Transverse colon (tissue), 4 donors: ENCODE measurements at places on chromosomes 5 and 9. TPM values are rescaled to one million over a fixed set of nuclear protein-coding genes. Genes with fewer than 3 reads are reported as not detected.

ARL14EPL gene
- total RNA-seq: not detected

DNA sequence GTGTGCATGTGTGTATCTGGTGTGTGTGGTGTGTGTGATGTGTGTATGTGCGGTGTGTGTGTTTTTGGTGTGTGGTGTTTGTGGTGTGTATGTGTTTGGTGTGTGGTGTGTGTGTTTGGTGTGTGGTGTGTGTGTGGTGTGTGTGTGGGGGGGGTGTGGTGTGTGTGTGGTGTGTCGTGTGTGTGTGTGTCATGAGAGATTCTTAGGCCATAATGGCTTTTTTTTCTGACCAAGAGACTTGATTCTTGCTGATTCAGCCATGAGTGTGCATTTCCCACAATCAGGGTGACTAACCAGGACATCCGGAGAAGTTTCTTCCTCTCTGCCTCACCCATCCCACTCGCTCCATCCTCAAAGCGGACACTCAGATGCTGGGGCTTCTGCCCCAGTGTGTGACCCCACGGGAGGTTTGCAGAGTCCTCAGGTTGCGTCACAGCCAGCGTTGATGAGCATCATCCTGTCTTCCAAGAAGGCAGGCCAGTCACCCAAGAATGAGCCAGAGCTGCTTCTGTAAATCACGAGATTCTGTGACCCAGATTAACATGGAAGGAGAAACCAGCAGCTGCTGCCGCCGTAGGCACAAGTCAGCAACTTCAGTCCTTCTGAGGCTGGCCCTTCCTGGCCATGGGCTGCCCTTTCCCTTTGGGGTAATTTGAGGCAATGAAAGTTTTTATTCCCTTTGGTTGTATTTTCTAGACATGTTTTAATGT is 12.5 kb upstream of the CTSL start:
- peak; percentile 73 for DNase-seq
- H3K4me3 ChIP-seq: no peak overlapping the region
- no peaks in the 10 kb centered on the region for H3K36me3 ChIP-seq
- peaks cover 10% of the 10 kb centered on the region for H3K4me1 ChIP-seq
- peak overlapping the region; percentile 68 for H3K27ac ChIP-seq

PIP5KL1 gene
- not detected for total RNA-seq

RBM27 gene
- 21.6 TPM for total RNA-seq

GPSM1 gene
- total RNA-seq: 8.4 TPM
